ENCODE measurements at places on chromosomes 6 and 20. TPM values are rescaled to one million over a fixed set of nuclear protein-coding genes. Genes with fewer than 3 reads are reported as not detected.

The SAPCD1 gene
- polyA plus RNA-seq, result 1.3 TPM

The HLA-DQB1 gene
- not detected for polyA plus RNA-seq

The DNMT3B gene
- polyA plus RNA-seq, result 1.1 TPM

The TMEM30A gene
- polyA plus RNA-seq, result 111 TPM

The RFX6 gene
- not detected for polyA plus RNA-seq

The BMP6 gene
- polyA plus RNA-seq, result 0.20 TPM

Data from fibroblast of lung (primary cell).